Stimulated activated CD4-positive, alpha-beta T cell treated with anti-CD3 and anti-CD28 coated beads, Interleukin-4, amount 100 ng/mL, for 1 hour (primary cell): ENCODE measurements at places on chromosomes 12 and 14.

DNA sequence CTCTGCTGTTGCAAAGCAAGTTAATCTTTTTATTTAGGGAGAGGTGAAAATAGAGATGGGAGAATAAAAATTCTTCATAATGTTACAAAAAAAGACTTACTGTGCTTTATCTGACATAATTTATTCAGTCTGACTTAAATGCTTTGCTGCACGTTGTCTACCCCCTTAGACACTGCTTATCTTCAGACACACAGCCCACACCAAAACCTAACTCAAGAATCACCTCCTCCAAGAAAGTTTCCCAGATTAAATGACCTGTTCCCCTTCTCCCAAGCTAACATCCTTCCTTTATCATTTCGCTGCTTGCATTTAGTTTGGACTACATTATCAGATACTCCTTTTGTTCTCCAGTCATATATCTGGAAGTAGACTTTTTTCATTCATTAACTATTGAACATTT, 3.8 kb downstream of the OSBPL8 start:
- DNase-seq, result no peak

DNA sequence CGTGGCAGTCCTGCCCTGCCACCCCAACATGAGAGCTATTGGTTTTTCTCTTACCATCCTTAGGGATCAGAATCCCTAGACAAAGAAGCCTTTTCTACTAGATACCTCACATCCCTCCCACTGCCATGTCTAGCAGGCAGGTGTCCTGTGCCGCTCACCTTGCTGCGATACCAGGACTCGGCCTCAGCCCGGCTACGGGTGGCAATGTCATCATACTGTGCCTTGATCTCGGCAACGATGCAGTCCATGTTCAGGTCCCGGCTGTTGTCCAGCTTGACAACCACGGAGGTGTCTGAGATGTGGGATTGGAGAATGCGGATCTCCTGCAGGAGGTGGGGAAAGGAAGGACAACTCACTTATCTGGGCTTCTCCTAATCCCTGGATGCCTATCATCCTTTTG, 4.5 kb downstream of the KRT83 start:
- DNase-seq, result no peak

DNA sequence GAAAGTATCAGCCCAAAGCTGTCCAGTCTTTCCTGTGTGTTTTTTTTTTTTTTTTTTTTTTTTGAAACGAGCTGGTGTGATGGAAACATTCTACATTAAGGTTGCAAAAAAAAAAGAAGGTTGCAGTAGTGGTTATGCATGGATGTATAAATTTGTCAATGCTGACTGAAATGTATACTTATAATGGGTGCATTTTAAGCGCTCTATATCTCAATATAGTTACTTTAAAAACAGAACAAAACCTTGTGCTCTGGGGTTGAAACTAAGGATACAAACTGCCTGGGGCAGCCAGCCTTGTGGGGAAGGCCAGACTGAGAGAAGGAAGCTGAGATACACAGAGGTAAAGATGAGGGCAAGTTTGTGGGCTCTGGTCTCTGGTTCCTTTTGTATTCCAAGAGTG, 87.3 kb upstream of the RMST start:
- DNase-seq, result no peak

DNA sequence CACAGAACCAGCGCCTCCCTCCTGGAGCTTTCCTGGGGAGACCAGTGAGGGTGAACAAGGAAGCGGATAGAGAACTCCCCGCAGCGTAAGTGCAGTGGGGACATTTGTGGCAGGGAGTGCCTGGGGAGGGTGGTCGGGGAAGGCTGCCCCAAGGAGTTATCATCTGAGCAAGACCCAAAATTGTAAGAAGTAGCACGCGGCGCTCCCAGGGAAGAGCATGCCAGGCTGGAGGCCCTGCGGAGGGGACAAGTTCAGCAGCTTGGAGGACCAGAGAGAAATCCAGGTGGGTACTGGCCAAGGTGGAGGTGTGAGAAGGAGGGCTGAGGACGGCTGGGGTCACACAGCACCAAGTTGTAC, 46.2 kb upstream of the RIMBP2 start:
- no peak for DNase-seq

DNA sequence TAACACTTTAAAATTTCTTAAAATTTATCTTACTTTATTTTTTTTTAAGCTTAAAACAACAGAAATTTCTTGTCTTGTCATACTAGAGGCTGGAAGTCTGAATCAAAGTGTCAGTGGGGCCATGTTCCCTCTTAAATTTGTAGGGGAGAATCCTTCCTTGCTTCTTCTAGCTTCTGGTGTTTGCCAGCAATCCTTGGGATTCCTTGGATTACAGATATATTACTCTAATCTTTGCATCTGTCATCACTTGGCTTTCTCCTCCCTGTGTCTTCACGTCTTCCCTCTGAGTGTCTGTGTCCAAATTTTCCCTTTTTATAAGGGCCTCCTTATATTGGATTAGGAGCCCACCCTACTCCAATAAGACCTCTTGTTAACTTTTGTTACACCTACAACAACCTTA, 135.6 kb upstream of the PTPRB start:
- no peak for DNase-seq
